Chondrocyte (in vitro differentiated cells): ENCODE measurements at places on chromosomes 3 and 15. TPM values are rescaled to one million over a fixed set of nuclear protein-coding genes. Genes with fewer than 3 reads are reported as not detected.
A peak's percentile ranks its signal among the peaks of the same experiment; 100 is the strongest.

CCR2 gene
- not detected in 3 replicates for total RNA-seq

ADAMTSL3 gene
- 0.17 to 0.49 TPM in 2 of 3 replicates, not detected in the other for total RNA-seq

STXBP5L gene
- total RNA-seq = not detected in 3 replicates

COLQ gene
- 4.2 to 5.6 TPM (median 4.4 TPM) in 3 replicates for total RNA-seq

- DNase-seq = no peak
Observed at GRCh38 chr15:65790694-65791334, 1.3 kb downstream of the DENND4A start.

- DNase-seq = no peak
Observed at GRCh38 chr3:100402256-100402655, 917 bp downstream of the LNP1 start.

DNA sequence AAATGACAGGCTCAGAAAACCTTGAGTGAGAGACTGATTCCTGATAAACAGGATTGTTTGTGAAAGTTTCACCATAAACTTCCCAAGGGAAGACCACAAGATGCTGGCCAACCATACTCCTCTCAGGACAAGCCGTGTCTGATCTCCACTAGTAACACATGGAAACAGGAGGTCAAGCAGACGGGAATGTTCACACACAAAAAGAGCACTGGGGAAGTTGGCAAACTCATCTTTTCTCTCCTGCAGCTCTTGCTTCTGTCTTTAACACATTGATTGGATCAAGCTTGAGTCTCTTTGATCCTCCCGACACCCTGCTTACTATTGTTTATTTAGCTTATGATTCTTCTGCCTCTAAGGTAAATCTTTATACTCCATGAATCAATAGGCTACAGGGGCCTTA is 713.5 kb downstream of the PDCD6IP start:
- no peak for DNase-seq

DNA sequence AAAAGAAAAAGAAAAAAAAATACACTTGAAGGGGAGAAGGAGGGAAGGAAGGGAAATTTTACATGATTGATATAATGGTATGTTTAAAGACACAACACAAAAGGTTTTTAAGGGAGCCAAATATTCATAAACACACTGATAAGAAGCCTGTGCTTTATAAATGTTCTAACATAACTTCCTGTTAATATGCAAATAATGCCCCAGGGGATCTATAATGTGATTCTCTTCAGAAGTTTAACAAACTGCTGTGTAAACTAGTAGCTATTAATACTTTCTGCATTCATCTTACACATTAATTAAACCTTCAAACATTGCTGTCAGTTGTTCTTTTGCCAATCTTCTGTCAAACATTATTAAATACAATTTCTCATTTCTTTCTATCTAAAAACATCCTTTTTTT is 231.6 kb downstream of the TJP1 start:
- no peak for DNase-seq

GRCh38 chr3:125460233-125460632 is 59.8 kb downstream of the SNX4 start:
- DNase-seq = no peak

DNA sequence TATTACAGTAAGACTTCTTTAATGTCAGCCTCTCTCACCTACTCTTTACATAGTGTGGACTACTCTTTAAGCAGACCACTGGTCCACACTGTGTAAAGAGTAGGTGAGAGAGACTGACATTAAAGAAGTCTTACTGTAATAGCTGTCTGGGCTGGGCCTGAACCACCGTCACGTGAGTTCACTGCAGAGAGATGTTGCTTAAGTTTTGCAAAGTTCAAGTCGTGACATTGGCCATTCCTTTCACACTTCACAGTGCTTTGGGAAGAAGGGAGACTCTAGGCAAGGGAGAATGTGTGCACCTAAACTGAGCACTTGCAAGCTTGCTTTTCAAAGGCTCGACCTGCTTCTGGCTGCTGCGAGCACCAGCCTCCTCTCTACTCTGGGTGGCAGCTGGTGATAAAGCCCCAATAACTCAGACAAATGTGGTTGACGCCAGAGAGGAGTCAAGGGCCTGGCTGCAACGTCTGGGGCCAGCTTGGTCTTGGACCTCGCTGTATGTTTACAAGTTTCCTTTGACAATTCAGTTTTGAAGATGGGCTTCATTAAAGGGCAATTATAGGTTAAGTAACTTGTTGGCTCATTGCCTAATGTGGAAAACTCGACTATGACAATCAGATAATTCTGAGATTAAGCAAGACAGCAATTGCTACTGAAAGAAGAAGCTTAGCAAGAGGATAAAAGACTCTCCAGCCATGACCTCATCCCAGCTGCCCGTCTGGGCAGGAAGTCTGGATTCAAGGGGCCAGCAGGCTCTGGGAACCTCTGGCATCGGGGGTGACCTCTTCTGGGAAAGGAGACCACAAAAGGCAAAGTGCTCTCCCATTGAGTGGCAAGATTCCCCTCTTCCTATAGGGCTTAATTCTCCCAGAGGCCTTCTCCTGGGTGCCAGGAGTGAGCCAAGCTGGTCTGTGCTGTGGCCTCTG is 242.1 kb upstream of the TLE3 start:
- DNase-seq = no peak

- no peak for DNase-seq
Observed at GRCh38 chr3:9916734-9917680, at the start of gene IL17RC. Gene IL17RC, plus strand, starts transcription at chr3:9917098. Its CDS starts 218 bp downstream, at chr3:9917316.

DNA sequence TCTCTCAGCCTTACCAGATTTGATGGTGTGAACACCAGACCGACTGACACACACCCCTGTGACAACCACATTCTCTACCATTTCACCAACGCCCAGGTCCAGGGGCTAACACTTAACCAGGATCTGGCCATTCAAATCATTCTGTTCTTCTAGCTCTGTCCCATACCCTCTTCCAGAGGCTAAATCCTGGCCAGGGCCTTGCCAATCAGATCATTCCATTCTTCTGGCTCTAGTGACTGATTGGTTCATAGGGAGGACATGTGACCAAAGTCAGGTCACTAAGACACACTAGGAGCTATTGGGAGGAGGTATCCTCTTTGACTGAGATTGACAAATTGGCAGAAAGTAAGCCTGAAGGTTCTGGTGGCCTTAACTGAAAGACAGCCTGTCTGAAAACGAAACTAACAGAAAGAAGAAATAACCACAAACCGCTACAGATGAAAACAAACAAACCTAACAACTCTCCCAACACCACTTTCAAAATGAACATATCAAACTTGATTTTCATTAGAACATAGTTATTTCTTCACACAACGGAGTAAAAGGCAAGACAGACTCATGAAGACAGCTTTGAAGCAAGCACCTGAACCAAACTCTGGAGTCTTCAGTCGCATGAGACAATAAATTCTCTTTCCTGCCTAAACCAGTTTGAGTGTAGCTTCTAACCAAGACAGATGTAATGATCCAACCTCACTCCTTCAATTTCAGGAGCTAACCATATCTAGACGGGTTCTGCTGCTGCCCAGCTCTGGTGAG is 68.5 kb downstream of the TRANK1 start:
- no peak for DNase-seq

DNA sequence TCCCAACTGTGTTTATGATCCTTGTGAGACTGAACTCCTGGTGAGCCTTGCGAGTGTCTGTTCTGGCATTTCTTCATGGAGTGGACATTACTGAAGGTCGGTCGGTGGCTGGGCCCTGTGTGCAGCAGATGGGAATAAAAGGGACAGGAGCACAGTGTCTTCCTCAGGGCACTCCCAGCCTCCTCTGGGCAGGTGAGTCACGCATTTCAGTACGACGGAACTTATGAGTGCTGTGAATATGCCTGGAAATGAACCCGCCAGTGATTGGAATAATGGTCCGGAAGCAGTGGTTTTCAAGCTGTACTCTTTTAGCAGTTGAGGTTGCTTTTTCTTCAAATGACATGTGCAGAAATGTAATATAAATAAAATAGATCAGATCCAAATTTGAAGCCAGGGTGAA is 55.1 kb downstream of the LARS2 start:
- DNase-seq = no peak

DNA sequence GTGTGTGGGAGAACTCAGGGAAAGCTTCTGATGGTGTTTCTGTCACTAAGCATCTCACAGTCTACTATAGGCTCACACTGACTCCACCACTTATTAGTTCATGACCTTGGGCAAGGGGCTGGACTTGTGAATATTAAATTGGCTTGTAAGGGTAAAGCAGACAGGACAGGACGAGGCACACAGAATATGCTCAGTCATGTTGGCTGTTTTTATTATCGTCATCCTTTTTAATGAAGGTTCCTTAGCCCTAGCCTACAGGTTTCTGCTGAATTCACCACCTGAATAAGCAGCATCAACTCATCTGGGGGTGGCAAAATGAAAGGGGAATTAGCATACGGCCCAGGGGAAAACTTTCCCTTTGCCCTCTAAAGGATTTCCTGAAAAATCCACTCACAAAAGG is 39.6 kb upstream of the LIPC start:
- DNase-seq = no peak

GRCh38 chr3:12158387-12159226 is at the start of gene TIMP4:
Gene TIMP4, minus strand, starts transcription at chr3:12158912. Its CDS starts 72 bp downstream, at chr3:12158840.
- peak; percentile 94 for DNase-seq
